Left lung (tissue), 14 donors: ENCODE measurements at places on chromosomes 11 and 22. TPM values are rescaled to one million over a fixed set of nuclear protein-coding genes. Genes with fewer than 3 reads are reported as not detected.
A peak's percentile ranks its signal among the peaks of the same experiment; 100 is the strongest.

DNA sequence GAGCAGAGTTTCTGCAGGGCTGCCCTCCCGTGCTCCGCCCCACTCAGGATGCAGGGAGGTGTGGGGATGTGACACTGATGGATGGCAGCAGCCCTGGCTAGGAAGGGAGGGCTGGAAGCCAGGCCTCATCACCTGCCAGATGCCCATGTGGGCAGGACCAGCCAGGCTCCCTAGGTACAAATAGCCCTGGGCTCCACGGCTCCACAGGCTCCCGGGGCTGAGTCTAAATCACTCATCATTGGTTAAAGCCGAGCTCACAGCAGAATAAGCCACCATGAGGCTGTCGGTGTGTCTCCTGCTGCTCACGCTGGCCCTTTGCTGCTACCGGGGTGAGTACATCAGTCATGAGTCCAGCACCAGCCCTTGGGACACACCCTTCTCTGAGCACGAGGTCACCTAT, at the start of gene SCGB1D1:
SCGB1D1 (plus strand) TSS at position 206 of the 400 bp plus-strand sequence; CDS start at position 275, 69 bp downstream.
- no peak for DNase-seq
- no peak within 1 kb of the TSS for H3K4me3 ChIP-seq
- no peaks in the 10 kb centered on the region for H3K36me3 ChIP-seq
- no peak within 1 kb of the TSS for H3K27ac ChIP-seq
- H3K4me1 ChIP-seq: no peaks in the 10 kb centered on the region
- no peaks in the 10 kb centered on the region for H3K27me3 ChIP-seq

DNA sequence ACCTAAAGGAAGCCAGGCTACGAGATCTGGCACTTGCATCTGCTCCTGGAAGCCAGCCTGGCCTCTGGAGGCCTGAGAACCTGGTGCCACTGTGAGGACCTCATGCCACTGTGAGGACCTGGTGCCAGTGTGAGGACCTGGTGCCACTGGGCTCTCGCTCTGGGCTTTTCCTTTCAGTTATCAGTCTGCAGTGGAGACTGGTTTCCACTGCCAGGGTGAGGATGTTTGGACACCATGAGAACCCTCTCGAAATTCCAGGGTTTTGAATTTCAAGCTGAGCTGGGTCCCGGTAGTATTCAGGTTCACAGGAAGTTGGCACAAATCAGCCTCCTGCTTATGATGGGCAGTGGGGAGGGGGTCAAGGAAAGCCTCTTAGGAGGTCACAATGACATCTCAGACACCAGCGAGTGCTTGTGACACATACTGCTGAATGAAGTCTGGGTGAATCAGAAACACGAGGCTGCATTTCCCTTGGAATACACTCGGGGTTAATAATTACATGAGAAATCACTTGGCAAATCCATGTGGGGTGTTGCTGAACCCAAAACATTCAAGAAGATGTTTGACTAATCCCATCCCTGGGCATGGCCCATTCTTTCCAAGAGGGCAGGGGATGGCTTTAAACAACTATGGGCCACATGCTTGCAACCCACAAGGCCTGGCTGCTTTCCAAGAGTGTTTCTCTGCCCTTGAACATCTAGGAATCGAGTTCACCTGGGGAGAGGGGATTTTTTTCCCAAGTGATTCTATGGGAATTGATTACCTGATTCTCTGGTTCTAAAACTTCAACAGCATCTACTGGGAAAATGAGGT, 60.2 kb downstream of the LINC01488 start:
- H3K27ac ChIP-seq: peak overlapping the region; percentile 87
- DNase-seq: no peak
- H3K27me3 ChIP-seq: no peaks in the 10 kb centered on the region
- H3K4me1 ChIP-seq: peaks cover 27% of the 10 kb centered on the region

GRCh38 chr11:118082880-118083552, 3.7 kb downstream of the SMIM35 start:
- H3K4me3 ChIP-seq: no peak overlapping the region
- peaks cover 19% of the 10 kb centered on the region for H3K4me1 ChIP-seq
- H3K36me3 ChIP-seq: no peaks in the 10 kb centered on the region
- no peak overlapping the region for H3K27ac ChIP-seq
- no peaks in the 10 kb centered on the region for H3K27me3 ChIP-seq

DNA sequence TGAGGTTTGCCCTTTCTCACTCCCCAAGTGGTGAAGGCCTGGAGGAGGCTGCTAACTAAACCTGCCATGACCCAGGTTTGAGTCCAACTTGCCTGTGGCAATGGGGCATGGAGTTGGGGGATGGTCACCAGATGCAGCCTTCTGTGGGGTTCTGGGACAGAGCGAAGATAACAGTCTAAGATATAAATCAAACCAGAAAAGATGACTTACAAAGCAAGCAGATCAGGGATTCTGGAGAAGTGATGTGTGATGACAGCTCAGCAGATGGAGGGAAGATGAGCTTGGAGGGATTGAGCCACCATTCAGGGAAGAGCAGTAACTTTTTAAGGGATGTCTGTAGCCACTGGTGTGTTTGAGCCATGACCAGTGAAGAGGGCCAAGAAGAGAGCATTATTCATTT, 63.6 kb downstream of the MTNR1B start:
- no peak overlapping the region for H3K4me3 ChIP-seq
- no peaks in the 10 kb centered on the region for H3K36me3 ChIP-seq
- no peaks in the 10 kb centered on the region for H3K4me1 ChIP-seq
- DNase-seq: no peak
- no peak overlapping the region for H3K27ac ChIP-seq

GRCh38 chr11:80948781-80949180, 1508.0 kb upstream of the TENM4 start:
- no peak overlapping the region for H3K4me3 ChIP-seq
- no peaks in the 10 kb centered on the region for H3K36me3 ChIP-seq
- no peak overlapping the region for H3K27ac ChIP-seq
- DNase-seq: no peak
- no peaks in the 10 kb centered on the region for H3K4me1 ChIP-seq

- no peaks in the 10 kb centered on the region for H3K27me3 ChIP-seq
- no peaks in the 10 kb centered on the region for H3K36me3 ChIP-seq
- H3K27ac ChIP-seq: peak overlapping the region; percentile 39
- no peak for DNase-seq
- no peaks in the 10 kb centered on the region for H3K4me1 ChIP-seq
These were observed 25.7 kb upstream of the OAF start for GRCh38 chr11:120184946-120185705.

GRCh38 chr11:109680127-109680526, 258.1 kb downstream of the C11orf87 start:
- no peaks in the 10 kb centered on the region for H3K4me1 ChIP-seq
- H3K36me3 ChIP-seq: no peaks in the 10 kb centered on the region
- DNase-seq: no peak
- no peaks in the 10 kb centered on the region for H3K27me3 ChIP-seq
- H3K27ac ChIP-seq: no peak overlapping the region

DNA sequence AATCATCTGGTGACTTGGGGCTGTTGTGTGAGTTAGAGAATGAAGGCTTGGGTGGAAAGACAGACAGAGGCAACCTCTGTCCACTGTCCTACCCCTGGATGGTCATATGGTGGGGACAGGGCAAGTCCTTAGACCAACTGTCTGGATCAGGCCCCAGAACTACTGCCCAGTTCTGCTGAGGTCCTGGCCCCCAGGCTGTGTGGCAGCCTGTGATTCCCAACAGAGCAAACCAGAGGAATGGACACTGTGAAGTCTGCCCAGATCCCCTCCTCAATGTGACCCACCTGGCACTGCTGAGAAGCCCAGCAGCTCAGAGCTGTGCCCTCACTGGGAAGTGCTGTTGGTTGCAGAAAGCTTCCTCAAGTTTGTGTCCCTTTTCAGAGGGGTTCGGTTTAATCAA, 69.0 kb downstream of the GGTLC2 start:
- no peak for DNase-seq
- no peaks in the 10 kb centered on the region for H3K4me1 ChIP-seq
- H3K36me3 ChIP-seq: no peaks in the 10 kb centered on the region

- H3K27ac ChIP-seq: no peak overlapping the region
- peaks cover 15% of the 10 kb centered on the region for H3K4me1 ChIP-seq
- no peaks in the 10 kb centered on the region for H3K36me3 ChIP-seq
These were observed 17.9 kb upstream of the ADA2 start for GRCh38 chr22:17237038-17237668.

- DNase-seq: no peak
- no peak overlapping the region for H3K4me3 ChIP-seq
- no peaks in the 10 kb centered on the region for H3K4me1 ChIP-seq
- H3K27ac ChIP-seq: no peak overlapping the region
- H3K27me3 ChIP-seq: peaks cover 81% of the 10 kb centered on the region
These were observed 36.7 kb upstream of the EIF3D start for GRCh38 chr22:36565686-36566085.

GRCh38 chr11:116729501-116730240, 43.1 kb downstream of the BUD13 start:
- H3K27ac ChIP-seq: no peak overlapping the region
- H3K27me3 ChIP-seq: no peaks in the 10 kb centered on the region
- H3K4me1 ChIP-seq: no peaks in the 10 kb centered on the region
- H3K36me3 ChIP-seq: no peaks in the 10 kb centered on the region
- no peak overlapping the region for H3K4me3 ChIP-seq

DNA sequence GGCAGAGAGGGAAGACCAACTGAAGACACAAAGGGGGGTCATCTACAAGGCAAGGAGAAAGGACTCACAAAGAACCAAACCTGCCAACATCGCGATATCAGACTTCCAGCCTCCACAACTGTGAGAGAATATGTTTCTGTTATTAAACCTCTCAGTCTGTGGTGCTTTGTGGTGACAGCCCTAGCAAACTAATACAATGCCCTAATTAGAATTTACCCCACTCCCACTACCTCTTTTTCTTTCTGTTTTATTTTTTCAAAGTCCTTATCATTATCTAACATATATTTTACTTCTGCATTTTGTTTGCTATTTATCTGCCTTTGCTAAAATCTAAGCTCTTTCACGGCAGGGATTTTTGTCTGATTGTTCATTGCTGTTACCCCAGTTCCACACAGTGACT, 2.5 kb upstream of the OR52D1 start:
- DNase-seq: no peak
- H3K36me3 ChIP-seq: no peaks in the 10 kb centered on the region
- no peak overlapping the region for H3K27ac ChIP-seq
- H3K4me1 ChIP-seq: no peaks in the 10 kb centered on the region

- no peaks in the 10 kb centered on the region for H3K4me1 ChIP-seq
- DNase-seq: no peak
- peaks cover 5% of the 10 kb centered on the region for H3K36me3 ChIP-seq
- no peak overlapping the region for H3K27ac ChIP-seq
These were observed 48.2 kb downstream of the SGSM3 start for GRCh38 chr22:40418366-40419201.

DNA sequence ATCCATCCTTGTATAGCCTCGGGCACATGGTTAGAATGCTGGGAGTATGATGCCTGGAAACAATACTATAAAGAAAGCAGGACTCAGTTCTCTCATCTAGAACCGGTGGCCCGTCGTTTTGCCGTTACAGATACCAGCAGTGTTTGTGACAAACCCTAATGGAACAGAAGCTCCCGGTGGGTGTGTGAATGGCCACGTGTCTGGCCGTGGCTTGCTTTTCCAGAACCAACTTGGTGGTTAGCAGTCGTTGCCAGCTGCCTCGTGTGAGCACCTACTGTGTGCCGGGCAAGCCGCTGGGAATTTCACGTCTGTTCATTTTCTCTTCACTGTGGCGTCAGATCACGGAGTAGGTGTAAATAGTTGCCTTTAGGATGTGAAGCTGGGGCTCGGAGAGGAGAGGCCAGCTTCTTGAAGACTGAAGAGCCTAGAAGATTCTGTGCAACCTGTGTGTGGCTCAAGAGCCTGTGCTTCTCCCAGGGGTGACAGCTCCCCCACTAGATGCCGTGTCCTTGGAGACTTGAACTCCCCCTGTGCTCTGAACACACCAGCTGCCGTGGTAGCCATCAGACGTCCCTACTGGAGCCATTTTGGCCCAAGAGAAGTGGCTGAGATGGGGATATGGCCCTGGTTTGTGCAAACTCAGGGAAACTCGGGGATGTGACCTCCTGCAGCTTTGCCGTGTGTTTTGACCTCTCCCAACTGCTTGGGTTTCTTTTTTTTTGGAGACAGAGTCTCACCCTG, 57.5 kb upstream of the PPARA start:
- H3K4me3 ChIP-seq: no peak overlapping the region
- peaks cover 28% of the 10 kb centered on the region for H3K4me1 ChIP-seq
- peak overlapping the region; percentile 37 for H3K27ac ChIP-seq
- no peaks in the 10 kb centered on the region for H3K27me3 ChIP-seq

DNA sequence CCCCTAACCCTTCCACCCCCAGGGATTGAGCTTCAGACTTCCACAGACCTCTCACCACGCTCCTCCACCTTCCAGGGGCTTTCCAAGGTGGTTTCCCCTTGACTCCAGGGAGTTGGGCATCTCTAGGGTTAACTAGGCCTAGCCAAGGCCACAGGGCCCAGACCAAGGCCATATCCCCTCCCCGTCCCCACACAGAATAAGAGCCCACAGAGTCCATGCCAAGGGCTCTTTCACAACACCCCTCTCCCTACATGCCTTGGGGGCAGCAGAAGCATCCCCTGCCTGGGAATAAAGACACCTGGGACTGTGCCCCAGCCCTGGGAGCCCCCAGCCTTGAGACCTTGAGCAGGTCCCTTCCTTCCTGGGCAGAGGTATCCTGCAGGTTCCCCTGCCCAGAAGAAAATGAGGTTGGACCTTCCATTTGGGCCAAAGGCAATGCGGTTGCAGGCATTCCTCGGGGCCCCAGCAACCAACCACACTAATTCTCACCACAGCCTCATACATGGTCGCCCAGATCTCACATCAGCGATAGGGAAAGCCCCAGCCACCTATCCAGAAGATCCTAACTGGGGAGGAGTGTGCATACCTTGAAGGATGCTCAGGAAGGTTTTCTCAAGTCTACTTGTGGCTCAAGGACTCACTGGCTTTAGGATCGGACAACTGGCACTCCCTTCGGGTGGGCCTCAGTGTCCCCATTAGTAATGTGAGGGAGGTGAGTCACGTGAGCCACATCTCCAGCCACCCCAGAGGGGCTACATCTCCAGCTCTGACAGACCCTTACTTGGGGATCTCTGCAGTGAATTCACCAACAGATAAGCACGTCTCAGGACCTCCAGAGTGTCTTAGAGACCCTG, 1.7 kb downstream of the GDPD5 start:
- no peaks in the 10 kb centered on the region for H3K36me3 ChIP-seq
- H3K4me1 ChIP-seq: peaks cover 24% of the 10 kb centered on the region
- no peak for DNase-seq
- H3K4me3 ChIP-seq: no peak overlapping the region

DNA sequence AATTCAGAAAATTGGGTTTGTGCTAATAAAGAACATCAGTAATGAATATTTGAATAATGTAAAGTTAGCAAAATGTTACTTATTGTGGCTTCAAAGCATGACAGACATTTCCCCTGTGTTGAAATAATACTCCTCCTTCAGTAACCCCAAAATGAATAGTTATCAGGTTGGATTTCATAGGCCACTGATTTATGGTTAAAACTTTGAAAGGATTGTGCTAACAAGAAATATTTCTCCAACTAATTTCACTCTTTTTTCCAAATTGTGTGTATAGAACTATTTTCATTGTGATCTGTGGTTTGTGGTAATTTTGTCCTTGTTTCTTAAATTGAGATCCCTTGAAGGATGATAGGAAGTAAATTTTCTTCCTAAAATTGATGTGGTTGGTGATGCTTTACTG, 7.9 kb downstream of the DDX10 start:
- peaks cover 7% of the 10 kb centered on the region for H3K4me1 ChIP-seq
- H3K27ac ChIP-seq: no peak overlapping the region
- H3K4me3 ChIP-seq: no peak overlapping the region
- H3K36me3 ChIP-seq: peaks cover under 1% of the 10 kb centered on the region
- DNase-seq: no peak

The APOA4 gene
- not detected for total RNA-seq
